ENCODE measurements at places on chromosomes 2 and 18.

DNA sequence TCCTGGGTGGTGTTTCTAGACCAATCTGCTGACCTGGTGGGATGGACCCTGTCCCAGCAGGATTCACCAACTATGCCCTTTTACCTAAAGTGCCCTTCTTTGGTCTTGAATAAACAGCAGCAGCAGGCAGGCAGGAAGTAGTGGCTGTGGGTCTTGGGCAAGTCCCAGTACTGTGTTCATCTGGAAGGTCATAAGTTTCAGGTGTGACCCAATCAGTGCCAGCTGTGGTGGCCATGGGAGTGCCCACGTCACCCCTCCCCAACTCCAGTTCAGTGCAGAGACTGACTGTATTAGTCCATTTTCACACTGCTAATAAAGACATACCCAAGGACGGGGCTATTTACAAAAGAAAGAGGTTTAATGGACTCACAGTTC, 148.3 kb upstream of the SRD5A2 start:
- no peak for DNase-seq

- DNase-seq, result no peak
Observed at GRCh38 chr2:63740943-63741342, 100.8 kb upstream of the UGP2 start.

- DNase-seq, result no peak
Observed at GRCh38 chr2:162694266-162694665, 144.3 kb downstream of the KCNH7 start.

DNA sequence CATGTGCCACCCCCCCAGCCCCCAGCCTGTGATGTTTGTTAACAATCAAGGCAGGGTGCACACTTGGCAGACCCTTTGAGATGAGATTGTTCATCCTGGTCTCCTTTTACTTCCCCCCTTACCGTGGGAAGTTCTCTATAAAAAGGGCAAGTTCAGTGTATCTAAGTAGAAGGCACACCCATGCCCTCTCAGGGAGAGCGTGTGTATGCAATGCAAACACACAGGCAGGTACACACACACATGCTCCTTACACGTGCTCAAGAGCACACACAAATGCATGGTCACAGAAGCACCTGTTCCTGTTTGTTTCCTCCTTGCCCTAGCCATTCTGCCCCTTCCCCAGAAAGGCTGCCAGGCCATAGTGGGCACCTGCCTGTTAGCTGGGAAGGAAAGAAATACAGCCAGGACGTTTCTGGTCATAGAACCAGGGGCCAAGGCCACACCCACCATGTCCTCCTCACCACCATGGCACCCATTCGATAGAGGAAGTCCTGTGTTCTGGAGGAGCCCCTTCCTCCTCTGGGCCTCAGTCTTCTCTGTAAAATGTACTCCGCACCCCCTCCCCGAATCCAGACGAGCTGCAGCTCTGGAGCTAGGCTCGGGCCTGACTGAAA, 3.1 kb downstream of the ATOH8 start:
- no peak for DNase-seq

GRCh38 chr2:240966457-240966905, 31.9 kb upstream of the SNED1 start:
- DNase-seq, result no peak

DNA sequence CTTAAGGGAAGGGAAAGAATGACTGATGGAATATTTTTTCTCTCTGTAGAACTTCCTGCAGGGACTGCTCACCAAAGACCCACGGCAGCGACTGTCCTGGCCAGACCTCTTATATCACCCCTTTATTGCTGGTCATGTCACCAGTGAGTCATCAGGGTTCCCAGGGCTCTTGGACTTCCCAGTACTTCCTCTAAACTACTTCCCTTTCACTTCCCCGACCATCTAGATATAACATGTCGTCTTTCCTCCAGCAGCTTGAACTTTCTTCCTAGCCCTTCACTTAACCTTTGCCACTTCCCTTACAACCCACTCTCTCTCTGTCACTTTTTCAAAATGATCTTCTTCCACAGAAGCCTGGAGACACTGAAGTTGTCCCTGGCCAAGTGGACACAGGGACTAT, 7.2 kb downstream of the STK36 start:
- no peak for DNase-seq
